Naive thymus-derived CD4-positive, alpha-beta T cell (primary cell): ENCODE measurements at places on chromosomes 1 and 21. TPM values are rescaled to one million over a fixed set of nuclear protein-coding genes. Genes with fewer than 3 reads are reported as not detected.

CTTNBP2NL gene
- not detected for polyA plus RNA-seq

C1orf94 gene
- polyA plus RNA-seq: not detected

AGRN gene
- 1.2 TPM for polyA plus RNA-seq

GATAD2B gene
- polyA plus RNA-seq: 5.3 TPM

LRRC8B gene
- polyA plus RNA-seq: 15.7 TPM

PHTF1 gene
- polyA plus RNA-seq: 1.4 TPM

CACNA1E gene
- not detected for polyA plus RNA-seq

OLFML2B gene
- 0.24 TPM for polyA plus RNA-seq

OLIG1 gene
- polyA plus RNA-seq: not detected

MCOLN2 gene
- 0.41 TPM for polyA plus RNA-seq

ARHGEF19 gene
- 9.0 TPM for polyA plus RNA-seq

CACNA1S gene
- polyA plus RNA-seq: not detected

CELA3A gene
- not detected for polyA plus RNA-seq

SERPINC1 gene
- polyA plus RNA-seq: 0.25 TPM

FMN2 gene
- not detected for polyA plus RNA-seq

MPZ gene
- polyA plus RNA-seq: not detected

S100A6 gene
- 568 TPM for polyA plus RNA-seq

OR2T35 gene
- not detected for polyA plus RNA-seq

CLCA4 gene
- not detected for polyA plus RNA-seq

PGBD5 gene
- not detected for polyA plus RNA-seq

CBR3 gene
- polyA plus RNA-seq: 5.0 TPM

HSPB7 gene
- polyA plus RNA-seq: not detected

TFF2 gene
- polyA plus RNA-seq: not detected

RNU1-3 gene
- polyA plus RNA-seq: not detected

CD160 gene
- polyA plus RNA-seq: 0.22 TPM
